ENCODE measurements at places on chromosomes 5 and 9. TPM values are rescaled to one million over a fixed set of nuclear protein-coding genes. Genes with fewer than 3 reads are reported as not detected.
A peak's percentile ranks its signal among the peaks of the same experiment; 100 is the strongest.

- no peak for DNase-seq
Measured at GRCh38 chr5:65734921-65735320, 12.9 kb downstream of the NLN start.

GRCh38 chr5:158759283-158759682, 340.4 kb downstream of the EBF1 start:
- DNase-seq, result no peak

- DNase-seq, result no peak
Measured at GRCh38 chr5:143147902-143148301, 255.6 kb downstream of the NR3C1 start.

DNA sequence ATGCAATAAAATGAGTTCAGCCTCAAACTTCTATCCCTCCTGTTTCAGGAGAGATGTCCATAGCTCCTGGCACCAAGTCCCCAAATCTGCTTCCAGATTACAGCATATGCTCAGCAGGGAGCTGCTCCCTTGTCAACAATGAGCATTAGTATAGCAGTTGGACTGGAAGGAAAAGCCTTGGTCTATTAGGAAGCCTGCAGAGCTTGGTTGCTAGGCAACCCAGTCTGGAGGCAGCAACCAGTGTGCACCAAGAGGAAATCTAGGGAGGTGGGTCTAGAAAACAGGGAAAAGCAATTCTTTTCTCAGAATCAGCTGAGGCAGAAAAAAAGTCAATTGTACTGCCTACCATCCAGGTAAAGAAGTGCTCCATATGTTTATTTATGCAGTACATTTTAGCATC, 229.5 kb upstream of the NMUR2 start:
- peak; percentile 60 for DNase-seq

DNA sequence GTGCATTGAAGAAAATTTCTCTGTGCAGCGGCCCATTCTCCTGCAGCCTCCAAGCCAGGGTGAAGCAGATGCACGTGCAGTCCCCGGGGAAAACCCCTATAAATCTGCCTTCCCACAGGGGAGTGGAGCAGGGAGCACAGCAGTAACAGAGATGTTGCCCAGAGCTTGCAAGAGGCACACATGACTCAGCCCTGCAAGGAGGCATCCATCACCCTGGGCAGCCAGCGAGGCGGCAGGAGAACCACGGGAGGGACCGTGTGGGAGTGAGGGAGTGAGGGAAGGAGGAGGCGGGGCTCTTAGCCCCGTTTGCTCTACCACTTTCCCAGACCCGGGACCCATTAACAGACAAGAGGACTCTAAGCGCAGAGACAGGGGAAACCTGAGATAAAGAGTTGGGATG, 96.2 kb upstream of the ARAP3 start:
- no peak for DNase-seq

Gene IL33
- not detected for total RNA-seq

Gene CCIN
- not detected for total RNA-seq
